ENCODE measurements at places on chromosomes 2 and 18.

DNA sequence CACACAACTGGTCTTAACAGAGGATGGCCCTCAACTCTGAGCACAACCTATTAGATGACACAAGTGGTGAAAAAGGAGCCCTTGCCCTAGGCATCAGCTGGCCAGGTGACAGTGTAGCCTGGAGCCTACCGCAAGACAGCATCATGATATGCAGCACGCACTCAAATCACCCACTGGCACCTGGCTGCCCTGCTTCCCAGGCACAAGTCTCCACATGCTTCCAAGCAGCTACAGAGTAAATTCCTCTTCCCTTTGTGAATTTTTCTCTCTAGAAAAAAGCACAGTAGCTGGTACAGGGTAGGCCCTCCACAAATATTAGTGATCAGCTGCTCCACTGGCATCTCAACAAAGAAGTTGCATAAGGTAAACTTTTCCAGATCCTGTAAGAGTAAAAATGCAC, 6.0 kb downstream of the FBXO15 start:
- no peak for DNase-seq
- H3K27me3 ChIP-seq, result peaks cover 7% of the 10 kb centered on the region
- H3K36me3 ChIP-seq, result no peaks in the 10 kb centered on the region
- no peak overlapping the region for H3K4me3 ChIP-seq

GRCh38 chr18:26546875-26547645, 1.3 kb downstream of the KCTD1 start:
- DNase-seq, result no peak
- H3K27ac ChIP-seq, result no peak overlapping the region
- H3K36me3 ChIP-seq, result peaks cover 7% of the 10 kb centered on the region
- peaks cover 53% of the 10 kb centered on the region for H3K27me3 ChIP-seq

DNA sequence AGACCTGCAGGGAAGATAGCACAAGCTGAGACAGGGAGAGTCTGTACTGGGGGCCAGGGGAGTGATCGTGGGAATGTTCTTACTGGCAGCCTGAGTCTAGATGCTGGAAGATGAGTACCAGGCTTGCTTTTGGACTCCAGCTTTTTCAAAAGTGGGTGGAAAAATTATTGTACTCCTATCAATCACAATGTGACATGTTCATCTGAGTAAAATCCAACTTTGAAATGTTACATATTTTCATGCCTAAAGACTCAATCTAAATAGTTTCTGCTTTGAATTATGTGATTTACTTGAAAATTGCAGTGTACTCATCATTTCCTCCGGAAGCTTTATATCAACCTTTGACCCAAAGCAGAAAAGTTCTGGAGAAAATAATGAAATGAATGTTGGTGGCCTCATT, 49.7 kb upstream of the ST3GAL5 start:
- peaks cover 11% of the 10 kb centered on the region for H3K27me3 ChIP-seq
- no peak overlapping the region for H3K4me3 ChIP-seq
- peaks cover 10% of the 10 kb centered on the region for H3K4me1 ChIP-seq
- DNase-seq, result no peak
- no peak overlapping the region for H3K27ac ChIP-seq

DNA sequence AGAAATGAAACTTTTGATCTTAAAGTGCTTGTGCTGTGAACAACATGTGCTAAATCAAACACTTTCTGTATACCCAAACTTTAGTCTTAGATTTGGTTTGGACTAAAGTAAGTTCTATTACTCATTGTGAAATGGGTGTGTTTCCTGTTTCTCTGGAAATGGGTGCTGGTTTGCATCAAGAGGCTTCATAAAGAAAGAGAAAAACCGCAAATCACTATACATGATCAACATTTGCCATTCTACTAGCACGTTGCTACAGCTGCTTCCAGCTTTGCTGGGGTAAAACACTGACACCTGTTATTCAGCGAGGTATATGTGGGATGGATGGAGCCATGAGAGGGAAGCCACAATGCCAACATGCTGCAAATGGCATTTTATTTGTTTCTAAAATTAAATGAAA, 547.0 kb upstream of the ACVR2A start:
- no peaks in the 10 kb centered on the region for H3K27me3 ChIP-seq
- H3K4me3 ChIP-seq, result peak overlapping the region; percentile 13
- peaks cover 36% of the 10 kb centered on the region for H3K36me3 ChIP-seq
- H3K27ac ChIP-seq, result peak overlapping the region; percentile 91
- peaks cover 76% of the 10 kb centered on the region for H3K4me1 ChIP-seq

- no peak for DNase-seq
- no peaks in the 10 kb centered on the region for H3K36me3 ChIP-seq
- no peaks in the 10 kb centered on the region for H3K4me1 ChIP-seq
- no peaks in the 10 kb centered on the region for H3K27me3 ChIP-seq
- H3K27ac ChIP-seq, result no peak overlapping the region
Measured at GRCh38 chr18:47501946-47502345, 250.5 kb upstream of the SKOR2 start.

DNA sequence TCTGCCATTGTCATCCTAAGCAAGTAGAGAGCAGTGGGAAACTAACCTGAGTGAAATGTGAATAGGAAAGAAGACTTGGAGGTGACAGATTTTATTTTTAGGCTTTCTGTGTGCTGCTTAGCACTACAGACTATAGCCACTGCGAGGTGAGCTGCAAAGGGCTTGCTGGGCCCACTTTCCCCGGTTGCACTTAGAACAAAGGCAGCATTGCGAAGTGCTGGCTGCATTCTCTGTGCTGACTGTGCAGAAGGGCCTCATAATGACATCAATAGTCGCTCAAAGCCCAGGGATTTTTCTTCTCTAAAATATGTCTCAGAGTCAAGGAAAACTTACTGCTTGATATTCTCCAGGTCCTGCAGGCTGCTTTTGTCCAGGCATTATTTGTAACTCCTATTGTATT, 592.1 kb downstream of the TDRD15 start:
- no peaks in the 10 kb centered on the region for H3K4me1 ChIP-seq
- H3K36me3 ChIP-seq, result no peaks in the 10 kb centered on the region
- no peaks in the 10 kb centered on the region for H3K27me3 ChIP-seq
- DNase-seq, result no peak
- H3K4me3 ChIP-seq, result no peak overlapping the region

- H3K36me3 ChIP-seq, result no peaks in the 10 kb centered on the region
- no peak for DNase-seq
- H3K4me1 ChIP-seq, result no peaks in the 10 kb centered on the region
- no peak overlapping the region for H3K4me3 ChIP-seq
- peaks cover 5% of the 10 kb centered on the region for H3K27me3 ChIP-seq
- no peak overlapping the region for H3K27ac ChIP-seq
Measured at GRCh38 chr2:237378650-237379049, 35.3 kb downstream of the COL6A3 start.

DNA sequence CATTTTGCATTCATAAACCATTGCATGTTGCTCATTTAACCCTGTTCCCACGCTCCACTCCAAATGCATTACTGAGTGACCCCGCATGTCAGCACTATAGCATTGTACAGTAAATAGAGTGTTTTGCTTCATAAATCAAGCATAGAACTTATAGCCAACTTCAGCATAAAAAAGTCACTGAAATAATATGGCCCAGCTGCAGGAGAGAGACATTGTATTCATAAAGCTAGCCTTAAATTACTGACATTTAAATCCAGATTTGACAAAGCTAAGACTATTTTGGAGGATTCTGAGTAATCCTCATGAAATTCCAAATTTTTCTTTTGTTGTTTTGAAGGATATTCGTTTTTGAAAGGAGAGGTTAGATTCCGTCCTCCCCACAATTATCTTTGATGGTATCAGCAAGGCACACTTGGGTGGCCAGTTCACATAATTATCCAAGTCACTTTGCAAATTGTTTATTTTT, 320.9 kb upstream of the TCF4 start:
- H3K36me3 ChIP-seq, result no peaks in the 10 kb centered on the region
- DNase-seq, result no peak
- H3K27ac ChIP-seq, result no peak overlapping the region
- H3K4me1 ChIP-seq, result no peaks in the 10 kb centered on the region
- H3K4me3 ChIP-seq, result no peak overlapping the region

DNA sequence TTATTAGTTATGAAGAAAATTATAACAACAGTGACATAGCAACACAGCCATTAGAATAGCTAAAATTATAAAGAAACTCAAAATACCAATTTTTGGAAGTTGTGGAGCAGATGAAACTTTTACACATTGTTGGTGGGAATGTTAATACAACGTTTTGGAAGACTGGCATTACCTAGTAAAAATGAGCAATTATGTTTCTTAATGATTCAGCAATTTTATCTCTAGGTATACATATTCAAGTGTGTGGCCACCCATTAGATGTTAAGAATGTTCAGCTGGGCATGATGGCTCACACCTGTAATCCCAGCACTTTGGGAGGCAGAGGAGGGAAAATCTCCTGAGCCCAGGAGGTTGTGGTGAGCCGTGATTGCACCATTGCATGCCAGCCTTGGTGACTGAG, 78.8 kb downstream of the INSIG2 start:
- no peak overlapping the region for H3K27ac ChIP-seq
- H3K4me3 ChIP-seq, result no peak overlapping the region
- no peak for DNase-seq
- peaks cover 3% of the 10 kb centered on the region for H3K36me3 ChIP-seq
- no peaks in the 10 kb centered on the region for H3K4me1 ChIP-seq

- peaks cover 8% of the 10 kb centered on the region for H3K36me3 ChIP-seq
- H3K27ac ChIP-seq, result no peak overlapping the region
- H3K4me3 ChIP-seq, result no peak overlapping the region
- H3K27me3 ChIP-seq, result no peaks in the 10 kb centered on the region
Measured at GRCh38 chr2:42622943-42623676, 54.7 kb downstream of the MTA3 start.

DNA sequence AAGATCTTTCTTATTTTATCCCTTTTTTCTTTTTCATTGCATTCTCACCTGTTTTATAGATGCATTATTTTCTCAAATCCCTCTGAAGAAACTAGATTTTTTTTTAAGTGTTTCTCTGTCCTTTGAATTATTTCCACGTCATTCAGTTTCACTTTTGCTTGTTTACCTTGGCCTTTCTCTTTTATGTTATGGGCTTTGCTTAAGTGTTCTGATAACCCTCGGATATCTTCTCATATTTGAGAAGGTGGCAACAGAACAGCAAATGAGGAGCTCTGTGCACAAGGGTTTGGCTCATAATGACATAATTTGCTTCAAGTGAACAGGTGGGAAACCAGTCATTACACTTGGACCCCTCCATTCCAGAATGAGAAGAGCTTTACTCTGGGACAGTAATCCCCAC, 111.9 kb downstream of the C1D start:
- H3K27me3 ChIP-seq, result peaks cover 11% of the 10 kb centered on the region
- no peaks in the 10 kb centered on the region for H3K4me1 ChIP-seq
- H3K36me3 ChIP-seq, result no peaks in the 10 kb centered on the region
- no peak for DNase-seq
- H3K27ac ChIP-seq, result no peak overlapping the region
- no peak overlapping the region for H3K4me3 ChIP-seq

DNA sequence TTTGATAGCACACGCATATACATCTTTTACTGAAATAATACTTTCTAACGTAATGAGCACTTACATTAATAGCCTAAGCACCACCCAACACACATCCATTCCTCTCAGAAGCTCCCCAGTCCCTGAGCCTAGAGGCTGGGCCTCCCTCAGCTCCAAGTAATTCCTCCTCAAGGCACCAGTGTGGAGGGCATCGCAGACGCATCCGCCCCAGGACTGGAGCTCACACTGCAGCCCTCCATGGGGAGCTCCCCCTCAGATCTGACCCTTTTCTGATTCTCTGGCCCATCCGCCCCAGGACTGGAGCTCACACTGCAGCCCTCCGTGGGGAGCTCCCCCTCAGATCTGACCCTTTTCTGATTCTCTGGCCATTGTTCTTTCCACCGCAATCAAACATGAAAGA, 60.4 kb upstream of the SNTG2 start:
- H3K27me3 ChIP-seq, result peaks cover 34% of the 10 kb centered on the region
- H3K36me3 ChIP-seq, result no peaks in the 10 kb centered on the region
- no peak overlapping the region for H3K4me3 ChIP-seq
- no peaks in the 10 kb centered on the region for H3K4me1 ChIP-seq
- DNase-seq, result no peak
